NB4 (cell line): ENCODE measurements at places on chromosomes 12 and 14.
A peak's percentile ranks its signal among the peaks of the same experiment; 100 is the strongest.

- no peak for DNase-seq
Measured at GRCh38 chr14:89309670-89310177, 107.3 kb downstream of the FOXN3 start.

- DNase-seq = peak; percentile 47
Measured at GRCh38 chr12:21296751-21297406, 37.8 kb downstream of the SLCO1A2 start.

DNA sequence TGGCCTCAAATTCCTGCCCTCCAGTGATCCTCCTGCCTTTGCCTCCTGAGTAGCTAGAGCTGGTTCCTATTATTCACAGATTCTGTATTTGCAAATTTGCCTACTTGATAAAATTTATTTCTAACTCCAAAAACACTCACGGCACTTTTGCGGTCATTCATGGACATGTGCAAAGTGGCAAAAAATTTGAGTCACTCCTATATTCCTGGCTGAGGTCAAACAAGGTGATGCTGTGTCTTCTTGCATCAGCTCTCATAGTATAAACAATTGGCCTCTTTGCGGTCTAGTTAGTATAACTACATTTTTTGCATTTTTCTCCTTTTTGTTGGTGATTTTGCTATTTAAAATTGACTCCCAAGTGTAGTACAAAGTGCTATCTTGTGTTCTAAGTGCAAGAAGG is 24.7 kb downstream of the ATF1 start:
- no peak for DNase-seq

- no peak for DNase-seq
Measured at GRCh38 chr12:30878024-30878423, 48.5 kb upstream of the TSPAN11 start.

DNA sequence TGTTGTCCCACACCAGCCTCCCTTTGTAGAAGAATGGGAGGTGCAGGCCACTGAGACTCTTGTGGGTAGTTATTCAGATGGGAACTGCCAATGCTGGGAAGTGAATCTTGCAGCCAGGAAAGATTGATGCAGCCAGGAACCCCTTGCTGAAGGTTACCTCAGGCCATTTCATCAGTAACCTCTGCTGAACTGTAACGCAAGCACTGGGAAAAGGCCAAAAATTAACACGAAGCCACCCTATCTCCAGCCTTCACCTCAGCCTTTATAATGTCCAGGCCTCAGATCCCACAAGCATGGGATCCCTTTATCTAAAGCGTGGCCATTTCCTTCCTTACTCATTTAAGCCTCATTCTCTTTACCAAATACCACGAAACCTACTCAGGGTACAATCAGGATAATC is 211.1 kb downstream of the SPTSSA start:
- no peak for DNase-seq

DNA sequence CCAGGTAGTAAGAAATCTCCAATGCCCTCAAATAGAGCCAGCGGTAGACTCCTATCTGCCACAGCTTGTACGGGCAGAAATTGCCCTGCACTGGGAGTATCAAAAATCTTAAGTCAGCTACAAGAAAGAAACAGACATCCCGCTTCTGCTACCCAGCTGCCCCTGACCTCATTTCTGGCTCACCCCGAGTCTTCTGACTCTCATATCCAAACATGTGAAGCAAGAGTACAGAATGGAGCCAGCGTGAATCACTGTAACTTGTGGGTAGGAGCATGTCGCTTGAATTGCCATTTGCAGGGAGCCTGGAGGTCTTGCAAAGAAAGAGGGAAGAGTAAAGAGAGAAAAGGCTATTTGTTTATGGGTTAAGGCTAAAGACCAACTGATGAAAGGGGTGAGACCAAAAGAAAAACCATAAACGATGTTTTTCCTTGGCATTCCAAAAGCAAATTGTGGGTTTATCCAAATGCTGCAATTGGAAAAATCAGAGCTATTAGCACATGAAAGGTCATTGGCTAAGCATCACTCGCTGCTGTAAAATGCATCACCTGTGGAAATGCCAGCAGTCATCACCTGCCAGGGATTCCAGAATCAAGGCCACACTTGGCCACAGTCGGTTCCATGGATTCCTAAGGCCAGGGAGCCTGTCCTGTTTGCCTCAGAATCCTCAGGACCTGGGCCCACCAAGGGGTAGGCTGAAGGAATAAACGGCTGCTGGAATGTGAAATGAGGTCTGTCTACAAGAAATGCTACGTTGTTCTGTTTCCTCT is 86.6 kb downstream of the FOXN3 start:
- no peak for DNase-seq

DNA sequence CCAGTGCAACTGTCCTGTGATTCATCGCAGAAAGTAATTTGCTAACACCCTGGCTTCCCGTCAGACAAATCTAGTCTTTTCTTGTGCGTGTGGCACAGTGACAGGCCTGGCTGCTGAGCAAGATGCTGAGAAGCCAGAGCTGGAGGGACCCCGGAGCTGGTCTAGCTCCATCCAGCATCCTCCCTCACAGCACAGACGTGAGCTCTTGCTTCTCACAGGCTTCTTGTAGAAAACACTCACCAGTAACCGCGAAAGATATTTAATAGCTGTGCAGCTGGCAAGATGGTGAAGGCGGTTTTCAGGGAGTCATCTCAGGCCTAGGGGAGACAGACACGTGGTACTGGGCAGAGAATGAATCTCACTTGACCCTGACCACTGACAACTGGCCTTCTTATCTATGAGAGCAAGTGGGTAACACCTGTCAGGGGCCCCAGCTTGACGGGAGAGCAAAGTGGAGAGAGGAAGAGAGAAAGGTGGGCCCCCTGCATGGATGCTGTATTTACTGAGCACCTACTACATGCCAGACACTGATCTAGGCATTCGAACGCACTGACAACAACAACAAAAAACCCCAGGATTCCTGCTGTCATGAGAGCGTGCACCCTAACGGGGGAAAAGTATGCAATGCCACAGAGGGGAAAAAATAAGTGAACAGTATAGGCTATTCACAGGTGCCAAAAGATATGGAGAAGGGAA is 63.3 kb downstream of the CCDC88C start:
- no peak for DNase-seq

GRCh38 chr12:27355979-27356378 is 23.3 kb downstream of the BMAL2 start:
- DNase-seq = no peak

DNA sequence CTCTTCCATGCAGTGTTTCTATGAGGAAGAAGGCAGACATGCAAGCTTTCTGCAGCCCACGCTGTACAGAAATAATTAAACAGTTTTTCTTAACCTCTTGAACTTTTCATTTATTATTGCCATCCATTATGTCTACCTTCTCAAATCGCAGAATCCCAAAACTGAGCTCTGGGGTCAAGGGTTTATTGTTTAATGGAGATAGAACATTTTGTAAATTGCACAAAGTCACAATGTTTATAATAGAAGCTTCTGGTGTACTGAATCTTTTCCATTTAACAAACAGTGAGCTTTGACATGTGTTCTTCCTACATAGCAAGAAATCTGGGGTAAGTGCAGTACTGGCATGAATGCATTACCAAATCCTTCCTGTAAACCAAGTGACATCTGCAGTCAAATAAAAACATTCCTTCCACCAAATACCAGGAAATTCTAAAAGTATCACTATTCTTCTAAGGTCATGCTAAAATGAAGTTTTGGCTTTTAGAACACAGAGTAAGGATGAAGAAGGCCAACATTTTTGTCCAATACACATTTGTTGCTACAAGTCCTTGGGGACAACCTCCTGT is 385.3 kb upstream of the DDHD1 start:
- no peak for DNase-seq

GRCh38 chr14:78010688-78011087 is 159.5 kb upstream of the NRXN3 start:
- no peak for DNase-seq

GRCh38 chr12:115209230-115209629 is 525.3 kb upstream of the TBX3 start:
- DNase-seq = no peak

DNA sequence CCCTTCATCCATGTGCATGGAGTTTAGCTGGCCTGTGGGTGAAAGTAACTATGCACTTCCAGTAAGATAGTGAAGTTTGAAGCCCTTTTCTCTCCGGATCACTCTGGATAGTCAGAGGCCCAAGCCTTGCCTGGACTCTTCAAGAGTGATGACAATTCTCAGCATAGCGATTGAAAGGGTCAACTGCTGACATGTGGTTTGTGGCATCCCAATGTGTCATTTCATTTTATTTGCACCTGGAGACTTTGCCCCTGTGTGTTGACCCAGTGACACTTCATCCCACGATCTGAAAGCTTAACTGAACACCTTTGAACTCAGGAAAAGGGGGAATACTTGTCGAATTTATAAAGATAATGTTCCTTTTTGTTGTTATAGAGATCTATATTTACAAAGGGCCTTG is 711.9 kb upstream of the TMEM132C start:
- DNase-seq = no peak

DNA sequence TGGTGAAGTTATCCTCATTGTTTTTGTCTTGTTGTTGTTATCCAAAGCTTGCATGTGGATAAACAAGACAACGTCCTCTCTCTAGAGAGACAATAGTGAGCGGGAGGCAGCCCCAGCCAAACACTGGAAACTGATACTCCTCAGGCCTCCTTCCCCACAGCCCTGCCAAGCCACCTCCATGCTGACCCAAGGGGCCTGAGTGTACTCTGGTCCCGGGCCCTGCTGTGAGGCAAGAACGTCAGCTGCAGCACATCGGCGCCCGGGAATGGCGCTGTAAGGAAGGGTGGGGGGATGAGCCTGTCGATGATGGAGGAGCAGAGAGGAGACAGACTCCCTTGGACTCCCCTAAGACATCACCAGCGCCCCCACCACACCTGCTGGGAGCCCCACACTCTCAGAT is 83.6 kb downstream of the ANO2 start:
- no peak for DNase-seq

DNA sequence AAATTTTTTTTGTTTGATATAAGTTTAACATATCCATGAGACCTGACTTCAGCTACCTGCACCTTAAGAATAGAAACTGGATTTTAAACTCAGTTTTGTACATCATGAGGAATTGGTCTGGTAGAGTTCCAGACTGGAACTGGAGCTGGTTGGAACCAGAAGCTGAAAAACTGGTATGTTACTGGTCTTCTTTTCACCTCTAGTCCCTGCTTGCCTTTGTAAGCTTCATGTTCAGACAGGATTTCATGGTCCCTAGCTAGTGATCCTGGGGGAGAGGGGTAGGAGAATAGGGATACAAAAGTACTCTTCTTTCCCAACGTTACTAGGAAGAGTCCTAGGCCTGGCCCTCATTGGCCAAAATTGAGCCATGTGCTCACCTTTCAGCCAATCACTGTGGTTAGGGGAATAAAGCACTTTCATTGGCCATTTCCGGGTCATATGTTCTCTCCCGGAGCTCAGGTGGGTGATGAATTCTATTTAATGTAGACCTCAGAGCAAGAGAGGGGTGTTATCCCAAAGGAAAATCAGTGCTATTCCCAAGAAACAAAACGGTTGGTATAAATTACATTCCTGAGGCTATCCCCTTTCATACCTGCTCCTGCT is 36.9 kb upstream of the APPL2 start:
- DNase-seq = no peak

DNA sequence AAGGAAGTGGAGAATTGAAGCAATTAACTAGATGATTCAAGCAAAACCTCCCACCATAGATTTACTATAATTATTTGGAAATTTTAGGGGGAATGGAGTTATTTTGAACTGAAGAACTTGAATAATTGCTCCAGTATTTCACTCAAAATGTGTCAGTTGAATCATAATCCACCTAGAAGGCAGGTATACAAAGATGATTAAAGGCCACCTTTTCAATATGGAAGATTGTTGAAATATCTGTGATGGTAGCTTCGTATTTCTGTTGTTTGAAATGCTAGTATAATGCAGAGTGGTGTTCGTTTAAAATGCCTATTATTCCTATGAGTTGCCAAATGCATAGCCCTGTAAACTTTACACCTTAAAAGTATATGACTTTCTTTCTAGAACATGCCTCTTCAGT is 3.1 kb downstream of the HMGA2 start:
- DNase-seq = no peak

- DNase-seq = peak; percentile 53
Measured at GRCh38 chr12:122197612-122197966, 5.9 kb upstream of the B3GNT4 start.

GRCh38 chr12:104790296-104791125 is 167.6 kb downstream of the SLC41A2 start:
- peak; percentile 37 for DNase-seq

DNA sequence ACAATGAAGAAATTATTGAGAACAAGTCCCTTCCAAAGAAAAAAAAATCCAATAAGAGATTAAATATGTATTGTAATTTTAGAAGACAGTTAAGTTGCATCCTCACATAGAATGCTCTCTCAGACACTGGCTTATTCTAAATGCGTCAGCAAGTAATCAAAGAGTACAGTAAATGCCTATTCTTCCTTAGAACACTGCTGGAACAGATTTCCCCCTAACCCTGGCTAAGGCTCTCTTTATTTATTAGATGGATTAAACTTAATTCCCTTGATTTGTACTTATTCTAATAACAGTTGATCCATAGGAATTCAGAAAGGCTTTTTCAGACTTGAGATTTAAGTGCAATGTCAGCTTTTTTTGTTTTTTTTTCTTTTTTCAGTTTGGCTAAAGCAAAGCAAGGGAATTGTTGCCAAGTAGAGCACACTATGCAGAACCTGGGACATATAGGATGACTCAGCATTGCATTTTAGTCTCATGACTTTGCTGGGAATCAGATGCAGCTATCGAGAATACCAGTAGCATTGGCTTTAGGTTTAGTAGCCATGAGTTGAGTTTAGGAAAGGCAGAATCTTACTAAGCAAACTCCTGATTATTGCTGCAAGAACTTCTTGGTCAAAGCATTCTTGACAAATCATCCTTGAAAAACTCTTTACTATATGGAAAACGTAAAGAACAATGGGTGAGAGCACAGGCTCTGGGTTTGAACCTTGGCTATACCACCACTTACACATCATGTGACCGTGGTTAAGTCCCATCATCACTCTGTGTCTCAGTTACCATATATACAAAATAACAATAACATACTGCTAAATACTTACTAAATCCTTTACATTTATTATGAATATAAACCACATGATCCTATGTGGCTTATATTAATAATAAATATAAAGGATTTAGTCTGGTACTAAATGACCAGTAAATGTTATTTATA is 26.7 kb downstream of the MED21 start:
- no peak for DNase-seq

DNA sequence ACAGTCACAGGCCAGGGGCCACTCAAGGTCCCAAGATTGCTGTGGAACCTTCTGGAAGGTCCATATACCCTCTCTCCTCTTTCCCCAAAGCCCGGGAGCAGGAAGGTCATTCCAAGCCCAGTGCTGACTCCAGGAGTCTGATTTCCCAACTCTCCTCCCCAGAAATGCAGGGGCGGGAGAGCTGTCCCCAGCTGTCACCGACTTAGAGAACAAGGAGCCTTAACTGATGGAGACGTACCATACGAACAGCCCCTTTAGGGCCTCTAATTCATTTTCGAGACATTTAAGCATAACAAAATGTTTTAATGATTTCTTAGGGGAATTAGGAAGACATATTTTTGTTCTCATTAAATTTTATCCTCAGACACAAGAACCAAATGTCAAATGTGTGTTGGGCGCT is 99.2 kb downstream of the PHETA1 start:
- no peak for DNase-seq

- DNase-seq = no peak
Measured at GRCh38 chr14:105283028-105283427, 17.8 kb downstream of the BRF1 start.
